ENCODE measurements at places on chromosomes 2 and 18.
A peak's percentile ranks its signal among the peaks of the same experiment; 100 is the strongest.

- DNase-seq, result no peak
- H3K27ac ChIP-seq, result no peak overlapping the region
- peak overlapping the region; percentile 72 for H3K4me3 ChIP-seq
- H3K36me3 ChIP-seq, result peaks cover 6% of the 10 kb centered on the region
- peaks cover 87% of the 10 kb centered on the region for H3K27me3 ChIP-seq
Measured at GRCh38 chr2:72915320-72915906, 1.9 kb upstream of the EMX1 start.

DNA sequence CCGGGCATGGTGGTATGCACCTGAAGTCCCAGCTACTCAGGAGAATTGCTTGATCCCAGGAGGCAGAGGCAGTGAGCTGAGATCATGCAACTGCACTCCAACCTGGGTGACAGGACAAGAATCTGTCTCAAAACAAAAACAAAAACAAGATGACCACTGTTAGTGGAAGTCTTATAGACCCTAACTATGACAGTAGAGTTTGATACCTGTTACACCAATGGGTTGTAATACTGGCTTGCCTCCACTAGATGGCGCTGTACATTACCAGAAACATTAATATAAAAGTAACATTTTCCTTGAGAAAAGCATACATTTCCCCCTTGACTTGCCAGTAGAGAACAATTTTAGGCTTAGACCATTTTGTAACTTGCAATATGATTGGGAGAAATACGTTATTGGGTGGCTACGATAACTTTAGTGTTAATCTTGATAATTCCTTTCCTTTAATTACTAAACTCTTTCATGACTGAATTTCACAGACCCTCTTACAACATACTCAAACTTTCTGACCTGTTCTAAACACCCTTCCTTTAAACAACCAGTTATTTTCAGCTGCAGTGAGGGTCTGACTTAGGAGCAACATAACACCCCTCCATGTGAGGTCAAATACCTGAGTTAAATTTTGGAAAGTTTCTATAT, 19.5 kb downstream of the SLC25A52 start:
- peaks cover 12% of the 10 kb centered on the region for H3K27me3 ChIP-seq
- H3K4me3 ChIP-seq, result no peak overlapping the region
- no peaks in the 10 kb centered on the region for H3K36me3 ChIP-seq
- no peaks in the 10 kb centered on the region for H3K4me1 ChIP-seq
- peak; percentile 41 for DNase-seq

DNA sequence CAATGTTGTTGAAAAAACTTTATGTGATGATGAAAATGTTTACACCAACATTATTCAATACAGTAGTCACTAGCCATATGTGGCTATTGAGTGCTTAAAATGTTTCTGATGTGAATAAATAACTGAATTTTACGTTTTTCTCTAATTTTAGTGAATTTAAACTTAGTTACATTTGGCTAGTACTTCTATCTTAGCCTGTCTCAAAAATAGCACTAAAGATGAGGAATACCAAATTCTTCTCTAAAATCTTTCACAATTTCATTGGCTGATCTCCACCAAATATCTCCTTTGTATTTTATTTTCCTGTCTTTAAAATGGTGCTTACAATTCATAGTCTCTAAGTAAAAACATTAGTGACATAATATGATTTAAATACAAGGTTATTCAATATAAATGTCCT, 83.7 kb upstream of the RND3 start:
- no peak overlapping the region for H3K4me3 ChIP-seq
- no peaks in the 10 kb centered on the region for H3K4me1 ChIP-seq
- H3K27ac ChIP-seq, result no peak overlapping the region

- H3K27ac ChIP-seq, result no peak overlapping the region
- peaks cover 3% of the 10 kb centered on the region for H3K36me3 ChIP-seq
- H3K4me3 ChIP-seq, result no peak overlapping the region
- DNase-seq, result no peak
Measured at GRCh38 chr2:29400930-29401653, 285.9 kb downstream of the CLIP4 start.

DNA sequence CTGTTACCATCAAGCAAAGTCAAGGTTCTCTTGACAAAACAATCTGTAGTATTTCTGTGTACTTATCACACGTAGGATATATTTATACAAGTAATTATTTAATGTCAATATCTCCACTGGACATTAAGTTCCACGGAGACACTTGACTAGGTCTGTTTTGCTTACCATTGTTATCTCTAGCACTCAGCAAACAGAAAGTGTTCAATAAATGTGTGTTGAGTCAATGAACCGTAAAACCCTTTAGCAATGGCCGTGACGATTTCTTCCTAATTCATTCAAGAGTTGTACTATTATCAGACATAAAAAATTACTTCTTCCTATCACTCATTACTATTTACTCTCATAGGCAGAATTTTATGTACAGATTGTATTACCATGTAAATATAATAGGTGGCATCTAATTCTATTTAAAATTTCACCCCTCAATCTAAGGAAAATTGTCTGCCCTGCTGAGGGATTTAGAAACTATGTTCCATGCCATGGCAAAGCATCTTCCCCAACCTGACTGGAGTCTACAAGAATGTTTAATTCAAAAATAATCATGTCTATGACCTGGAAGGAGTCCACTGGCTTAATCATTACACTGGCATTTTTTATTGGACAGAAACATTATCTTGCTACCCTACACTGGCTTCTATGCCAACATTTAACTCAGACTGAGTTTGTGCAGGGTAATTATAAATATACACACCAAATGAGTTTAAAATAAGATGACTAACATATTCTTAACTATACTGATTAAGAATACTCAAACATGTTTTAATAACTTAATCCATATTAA, 301.9 kb downstream of the ZEB2 start:
- no peak overlapping the region for H3K4me3 ChIP-seq
- peaks cover 2% of the 10 kb centered on the region for H3K36me3 ChIP-seq
- no peak overlapping the region for H3K27ac ChIP-seq
- H3K27me3 ChIP-seq, result no peaks in the 10 kb centered on the region
- DNase-seq, result no peak

DNA sequence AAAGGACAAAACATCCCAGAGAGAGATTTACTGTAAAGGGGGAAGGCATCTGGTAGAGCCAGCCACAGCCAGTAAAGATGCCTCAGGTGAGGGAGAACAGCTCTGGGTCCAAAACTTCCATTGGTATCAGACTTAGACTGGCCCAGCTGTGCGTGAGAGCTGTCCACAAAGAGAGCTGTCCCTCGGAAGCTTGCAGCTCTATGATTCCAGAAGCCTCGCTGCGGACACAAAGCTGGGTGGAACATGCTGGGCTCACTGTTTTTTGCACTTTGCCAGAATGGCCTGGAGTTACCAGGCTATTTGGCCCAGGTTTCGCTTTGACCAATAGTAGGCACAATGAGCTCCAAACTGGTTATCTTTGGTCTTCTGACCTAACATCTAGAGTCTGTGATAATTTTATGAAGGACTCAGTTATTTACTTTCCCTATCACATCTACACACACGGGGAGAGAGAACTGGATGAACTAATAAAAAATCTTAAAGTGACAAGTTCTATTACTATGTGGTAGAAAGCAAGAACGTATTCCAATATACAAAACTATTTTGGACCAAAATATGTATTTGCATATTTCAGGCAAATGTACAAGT, 101.9 kb downstream of the DNER start:
- H3K27me3 ChIP-seq, result no peaks in the 10 kb centered on the region
- H3K4me3 ChIP-seq, result no peak overlapping the region

Measured in effector memory CD8-positive, alpha-beta T cell (primary cell).